MV-4-11 (cell line): ENCODE measurements at places on chromosomes 11 and 22.
A peak's percentile ranks its signal among the peaks of the same experiment; 100 is the strongest.

DNA sequence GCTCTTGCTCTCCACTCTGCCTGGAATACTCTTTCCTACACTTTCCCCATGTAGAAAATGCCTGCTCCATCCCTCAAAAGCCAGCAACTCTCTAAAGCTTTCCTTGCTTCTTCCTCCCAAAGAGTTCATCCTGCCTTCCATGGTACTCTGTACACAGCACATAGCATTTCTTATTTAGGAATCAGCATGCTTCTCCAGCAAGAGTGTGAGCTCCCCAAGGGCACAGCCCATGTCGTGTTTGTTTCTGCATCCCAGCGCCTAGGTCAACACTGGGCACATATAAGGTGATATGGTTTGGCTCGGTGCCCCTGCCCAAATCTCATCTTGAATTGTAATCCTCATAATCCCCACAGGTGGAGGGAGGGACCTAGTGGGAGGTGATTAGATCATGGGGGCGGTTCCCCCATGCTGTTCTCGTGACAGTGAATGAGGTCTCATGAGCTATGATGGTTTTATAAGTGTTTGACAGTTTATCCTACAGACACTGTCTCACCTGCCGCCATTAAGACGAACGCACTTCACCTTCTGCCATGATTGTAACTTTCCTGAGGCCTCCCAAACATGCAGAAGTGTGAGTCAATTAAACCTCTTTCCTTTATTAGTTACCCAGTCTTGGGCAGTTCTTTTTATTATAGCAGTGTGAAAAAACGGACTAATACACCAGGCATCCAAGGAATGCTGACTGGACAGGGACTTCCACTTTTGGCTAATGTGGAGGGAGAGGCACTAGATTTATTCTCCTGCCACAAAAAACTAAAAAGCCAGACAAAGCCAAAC is 8.2 kb downstream of the VPS37C start:
- DNase-seq, result no peak

DNA sequence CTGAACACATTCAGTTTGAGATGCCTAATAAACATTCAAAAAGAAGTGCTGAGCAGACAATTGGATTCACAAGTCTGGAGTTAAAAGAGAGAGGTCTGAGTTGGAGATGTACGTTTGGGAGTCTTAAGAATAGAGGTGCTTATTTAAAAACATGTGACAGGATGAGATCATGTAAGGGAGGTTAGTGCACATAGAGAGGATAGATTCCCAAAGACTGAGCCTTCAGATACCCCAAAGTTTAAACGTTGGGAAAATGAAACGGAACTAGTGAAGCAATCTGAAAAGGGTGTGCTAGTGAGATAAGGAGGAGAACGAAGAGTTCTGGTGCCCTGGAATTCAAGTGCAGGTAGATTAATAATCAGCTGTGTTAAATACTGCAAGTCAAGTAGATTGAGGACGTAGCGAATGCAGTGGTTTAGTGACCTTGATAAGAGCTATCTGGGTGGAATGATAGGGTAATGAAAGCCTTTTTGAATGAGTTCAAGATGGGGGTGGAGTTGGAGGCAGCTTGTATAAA is 63.7 kb downstream of the HIPK3 start:
- no peak for DNase-seq

GRCh38 chr11:67534070-67534679 is 10.9 kb upstream of the CABP2 start:
- DNase-seq, result no peak

- DNase-seq, result no peak
Measured at GRCh38 chr11:32713496-32713895, 81.0 kb downstream of the CCDC73 start.

GRCh38 chr22:41825376-41825775 is 7.5 kb upstream of the SREBF2 start:
- DNase-seq, result no peak

DNA sequence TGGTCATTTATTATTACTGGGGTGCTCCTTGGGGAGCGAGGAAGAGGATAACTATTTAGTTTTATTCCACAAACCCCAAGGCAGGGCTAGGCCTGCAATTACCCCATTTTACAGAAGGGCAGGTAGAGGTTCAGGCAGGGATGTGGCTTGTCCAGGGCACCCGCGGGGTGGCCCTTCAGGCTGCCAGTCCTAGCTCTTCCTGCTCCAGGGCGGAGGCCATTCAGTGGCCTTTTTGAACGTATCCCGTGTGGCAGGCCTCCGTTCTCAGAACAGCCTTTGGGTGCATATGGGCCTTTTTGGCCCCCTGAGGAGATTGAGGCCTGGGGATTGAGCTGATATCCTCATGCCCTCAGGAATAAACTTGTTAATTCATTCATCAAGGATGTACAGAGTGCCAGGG is 66.2 kb downstream of the MPPED1 start:
- DNase-seq, result no peak

- DNase-seq, result no peak
Measured at GRCh38 chr11:65655570-65656332, 7.0 kb downstream of the RELA start.

DNA sequence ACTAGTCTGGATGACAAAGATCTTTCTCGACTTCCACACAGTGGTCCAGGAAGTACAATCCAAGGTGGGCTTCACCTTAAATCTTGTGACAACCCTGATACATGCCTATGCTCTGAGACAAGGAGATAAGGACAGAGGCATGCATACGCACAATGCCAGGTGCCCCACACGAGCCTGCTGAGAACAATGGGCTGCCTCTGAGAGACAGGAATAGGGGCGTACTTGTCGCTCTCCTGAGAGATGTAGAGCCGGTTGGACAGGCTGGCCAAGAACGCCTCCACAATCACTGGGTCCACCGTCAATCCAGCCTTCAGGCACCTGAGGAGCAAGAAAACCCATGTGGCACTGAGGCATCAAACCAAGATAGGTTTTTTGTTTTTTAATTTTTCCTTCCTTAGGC is 25.5 kb downstream of the SERPIND1 start:
- DNase-seq, result no peak

GRCh38 chr11:48037709-48038468 is 57.5 kb downstream of the PTPRJ start:
- DNase-seq, result peak; percentile 25

DNA sequence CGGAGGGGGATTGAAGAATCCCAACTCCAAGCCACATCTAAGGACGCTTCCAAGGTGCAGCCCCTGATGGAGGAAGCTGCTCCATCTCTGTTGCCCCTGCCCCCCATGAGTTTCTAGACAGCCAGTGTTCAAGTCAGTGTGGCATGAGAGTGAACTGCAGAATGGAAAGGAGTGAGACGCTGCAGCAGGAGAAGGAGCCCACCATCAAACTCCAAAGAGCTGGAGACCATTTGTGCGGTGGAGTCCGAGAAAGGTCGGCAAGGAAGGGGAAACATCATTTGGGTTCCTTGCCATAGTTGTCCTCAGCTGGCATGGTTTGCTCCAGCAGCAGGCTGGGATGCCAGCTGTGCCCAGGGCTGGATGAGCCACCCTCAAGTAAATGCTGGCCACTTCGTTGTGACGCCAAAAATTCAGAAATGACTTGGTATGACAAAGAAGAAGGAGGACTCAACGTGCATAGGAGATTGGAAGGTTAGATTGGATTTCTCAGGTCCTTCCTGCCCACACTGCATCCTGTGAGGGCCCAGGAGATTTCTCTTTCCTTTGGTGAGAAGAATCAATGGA is 16.4 kb downstream of the APOL2 start:
- no peak for DNase-seq

DNA sequence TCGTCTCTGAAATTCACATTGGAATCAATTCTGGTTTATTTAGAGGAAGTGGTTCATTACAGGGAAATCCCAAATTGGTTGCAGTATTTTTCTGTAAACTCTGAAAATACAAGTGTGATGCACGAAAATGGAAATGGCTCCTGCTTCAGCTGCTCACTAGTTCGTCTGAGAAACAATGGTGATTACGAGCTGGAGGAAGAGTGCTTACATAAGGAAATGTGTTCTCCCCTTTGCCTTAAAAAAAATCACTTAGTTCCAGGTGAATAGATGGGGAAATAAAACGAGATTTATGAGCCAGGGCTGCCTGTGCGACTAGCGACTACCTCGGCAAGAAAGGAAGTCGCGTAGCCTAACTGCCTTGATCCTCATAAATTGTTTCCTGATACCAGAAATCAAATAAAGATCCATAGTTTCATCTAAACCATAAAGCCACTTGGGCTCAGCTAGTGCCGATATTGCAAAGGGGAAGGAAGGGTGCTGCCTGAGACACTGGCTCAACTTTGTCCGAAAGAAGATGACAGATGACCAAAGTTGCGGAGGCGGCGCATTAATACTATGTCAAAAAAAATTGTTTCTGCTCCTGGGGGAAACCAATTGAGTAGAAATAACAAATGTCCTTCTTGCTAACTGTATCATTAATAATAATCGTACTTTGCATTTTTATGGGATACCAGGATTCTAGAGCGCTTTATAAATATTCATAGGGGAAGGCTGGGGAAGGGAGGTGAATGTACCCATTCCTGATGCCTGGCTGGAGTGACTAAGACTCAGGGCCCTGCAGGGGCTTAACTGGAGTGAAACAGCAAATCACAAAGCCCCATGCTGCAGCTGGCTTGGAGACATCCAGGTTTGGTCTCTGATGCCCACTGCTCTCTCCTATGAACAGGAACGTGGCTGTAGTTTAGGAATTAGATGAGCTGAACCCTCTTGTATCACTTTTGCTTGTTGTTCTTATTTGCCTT is 185.7 kb downstream of the BLID start:
- no peak for DNase-seq

DNA sequence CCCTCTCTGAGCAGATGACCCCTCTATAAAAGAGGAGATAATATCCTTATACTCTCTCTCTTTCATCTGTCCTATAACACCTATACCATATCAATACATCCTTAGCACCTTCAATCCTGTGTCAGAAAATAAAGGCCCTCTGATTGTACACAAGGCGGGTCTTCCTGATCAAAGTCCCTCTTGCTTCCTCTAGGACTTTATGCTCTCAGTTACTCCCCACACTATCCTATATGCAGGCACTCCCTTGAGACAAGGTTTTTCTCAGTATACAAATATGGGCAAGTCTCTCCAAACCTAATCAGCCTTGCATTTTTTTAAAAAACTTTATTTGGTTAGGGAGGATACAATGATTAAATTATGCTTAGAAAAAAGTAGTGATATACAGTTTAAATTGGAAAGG is 17.3 kb upstream of the HORMAD2 start:
- DNase-seq, result no peak

- no peak for DNase-seq
Measured at GRCh38 chr11:130168105-130168504, 8.5 kb downstream of the ST14 start.

GRCh38 chr11:26626346-26626745 is 54.3 kb upstream of the MUC15 start:
- DNase-seq, result no peak

- DNase-seq, result peak; percentile 85
Measured at GRCh38 chr22:42399315-42400271, 32.6 kb downstream of the NFAM1 start.

DNA sequence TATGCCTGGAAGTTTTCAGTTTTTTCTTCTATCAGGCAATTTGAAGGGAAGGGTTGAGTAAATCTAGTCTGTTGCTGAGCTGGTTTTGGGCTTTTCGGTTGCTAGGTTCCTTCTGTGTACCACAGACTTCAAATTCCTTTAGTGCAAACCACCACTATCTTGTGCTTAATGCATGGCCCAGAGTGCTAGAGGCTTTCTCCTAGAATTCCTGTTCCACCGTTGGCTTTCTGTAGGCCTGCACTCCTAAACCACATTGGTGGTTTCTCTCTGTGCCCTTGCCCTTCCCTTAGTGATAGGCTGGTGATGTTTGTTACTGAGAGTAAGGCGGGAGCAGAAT is 47.1 kb upstream of the CTSC start:
- no peak for DNase-seq

DNA sequence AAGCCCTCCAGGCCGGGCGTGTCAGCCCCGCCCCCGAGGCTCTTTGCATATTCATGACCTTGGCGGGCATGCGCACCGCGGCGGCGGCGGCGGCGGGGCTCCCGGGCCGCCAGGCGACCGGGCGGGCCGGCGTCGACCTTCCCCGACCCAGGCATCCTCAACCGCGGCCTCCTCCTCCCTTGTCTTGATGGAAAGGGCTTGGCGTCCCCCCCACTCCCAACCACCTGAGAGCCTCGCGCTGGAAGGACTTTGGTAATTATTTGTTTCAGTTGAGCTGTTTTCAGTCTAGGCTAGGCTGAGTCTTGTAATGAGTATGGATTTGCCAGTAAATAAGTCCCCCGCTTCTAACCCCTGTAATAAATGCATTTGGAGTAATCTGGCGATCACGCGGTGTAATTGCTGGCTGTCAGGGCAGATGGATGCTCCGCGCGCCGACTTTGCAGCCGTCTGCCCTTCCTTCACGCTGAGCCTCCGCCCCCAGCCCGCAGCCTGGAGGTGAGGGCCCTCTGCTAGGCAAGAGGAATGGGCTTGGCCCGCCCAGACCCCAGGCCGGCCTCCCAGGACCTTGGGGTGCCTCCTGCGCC is 25.2 kb downstream of the FLRT1 start:
- DNase-seq, result no peak

- peak; percentile 89 for DNase-seq
Measured at GRCh38 chr22:31917227-31917921, 27.0 kb upstream of the YWHAH start.

GRCh38 chr22:47294576-47294975 is 532.1 kb downstream of the TBC1D22A start:
- DNase-seq, result no peak

- DNase-seq, result no peak
Measured at GRCh38 chr11:18173225-18173866, 709 bp downstream of the MRGPRX4 start.

GRCh38 chr22:21612858-21613257 is 17.0 kb downstream of the YDJC start:
- no peak for DNase-seq

DNA sequence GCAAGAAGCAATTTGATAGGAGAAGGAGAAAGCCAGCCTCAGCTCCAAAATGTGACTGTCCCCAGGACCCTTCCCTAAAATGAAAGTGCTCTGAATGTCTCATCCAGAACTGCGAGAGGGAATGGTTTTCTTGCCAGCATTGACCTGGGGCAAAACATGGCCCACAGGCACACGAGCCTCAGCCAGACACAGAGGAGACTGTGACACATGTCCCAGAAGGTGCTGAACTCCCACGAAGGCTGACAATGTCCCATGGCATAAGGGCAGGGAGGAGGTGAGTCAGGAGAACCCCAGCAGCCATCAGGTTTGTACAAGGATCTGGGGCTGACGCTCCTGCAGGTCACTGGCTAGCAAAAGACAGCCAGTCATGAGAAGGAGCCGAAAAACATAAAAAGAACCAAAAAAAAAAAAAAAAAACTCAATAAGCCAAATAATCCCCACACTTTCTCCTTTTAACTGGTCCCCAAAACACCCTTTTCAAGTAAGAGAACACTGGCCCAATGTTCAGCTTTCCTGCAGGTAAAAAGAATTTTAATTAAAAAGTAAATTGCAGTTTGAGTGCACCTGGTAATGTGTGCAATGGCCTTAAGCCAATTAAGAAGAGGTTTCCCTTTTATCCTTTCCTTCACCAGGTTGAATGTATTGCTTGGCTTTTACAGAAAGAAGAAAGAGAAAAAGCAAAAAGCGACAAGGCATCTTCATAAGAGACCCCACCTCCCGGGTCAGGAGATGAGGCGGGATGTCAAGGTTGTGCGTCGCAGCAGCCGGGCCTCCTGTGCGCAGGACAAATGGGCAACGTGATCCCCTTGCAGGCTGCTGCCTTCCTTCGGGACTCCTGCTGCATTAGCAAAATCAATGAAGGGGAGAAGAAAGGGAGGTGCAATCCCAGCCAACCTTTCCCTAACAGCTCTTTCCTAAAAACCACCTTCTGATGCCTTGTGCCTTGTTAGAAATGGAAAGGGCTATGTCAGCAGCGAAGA is 43.6 kb downstream of the GALNT18 start:
- no peak for DNase-seq
